ENCODE measurements at places on chromosomes 12 and 14.
A peak's percentile ranks its signal among the peaks of the same experiment; 100 is the strongest.

DNA sequence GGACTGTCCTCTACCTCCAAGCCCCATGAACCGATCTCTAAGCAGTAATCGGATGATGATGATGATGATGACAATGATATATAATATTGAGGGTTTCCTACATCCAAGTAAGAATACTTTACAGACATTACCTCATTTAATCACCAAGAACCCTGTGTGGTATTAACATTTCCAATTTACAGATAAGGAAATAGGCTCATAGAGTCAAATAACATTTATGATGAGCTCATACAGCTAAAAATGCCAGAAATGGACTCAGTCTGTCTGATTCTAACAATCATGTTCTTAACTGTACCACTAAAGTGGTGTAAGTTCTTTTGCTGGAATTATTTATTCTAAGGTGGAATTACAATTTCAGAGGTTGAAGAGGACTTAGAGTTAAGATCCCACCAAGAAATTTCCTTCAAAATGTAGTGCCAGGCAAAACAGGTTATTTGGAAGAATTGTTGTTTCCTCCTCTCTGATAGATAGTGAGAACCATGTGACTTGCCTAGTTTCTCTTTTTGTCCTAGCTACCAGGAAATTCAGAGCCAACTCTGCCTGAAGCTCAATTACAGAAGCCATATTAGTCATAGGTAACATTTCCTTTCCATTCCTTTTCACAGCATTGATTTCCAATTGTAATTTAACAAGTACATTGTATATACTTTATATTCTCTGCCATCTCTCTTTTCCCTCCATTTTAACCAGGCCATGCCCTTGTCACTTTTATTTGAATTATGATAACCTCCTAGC lies 23.8 kb upstream of the CCDC175 start:
- DNase-seq = no peak

DNA sequence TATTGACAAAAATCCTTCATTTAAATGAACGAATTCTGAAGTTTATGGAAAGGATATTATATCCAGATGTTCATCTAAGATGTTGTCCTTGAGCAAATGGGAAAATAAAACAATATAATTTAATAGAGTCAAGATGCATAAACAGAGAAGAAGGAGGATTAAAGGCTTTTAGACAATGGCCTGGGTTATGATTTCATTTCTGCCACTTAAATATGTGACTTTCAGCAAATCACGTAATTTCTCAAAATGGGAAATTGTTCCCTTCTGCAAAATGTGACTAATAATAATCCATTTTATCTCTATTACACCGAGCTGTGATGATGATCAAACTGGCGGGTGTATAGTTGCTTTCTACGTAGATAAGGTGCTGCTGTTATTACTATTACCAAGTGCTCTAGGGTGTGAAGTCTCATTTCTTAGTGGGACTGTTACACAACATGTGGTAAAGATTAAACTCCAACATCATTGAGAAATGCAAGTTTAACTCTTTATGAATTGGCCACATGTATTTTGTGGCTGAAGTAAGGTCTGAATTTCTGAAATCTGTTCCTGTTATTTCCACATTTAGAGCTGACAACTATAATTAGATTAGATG lies 157.0 kb downstream of the MYRFL start:
- DNase-seq = no peak

DNA sequence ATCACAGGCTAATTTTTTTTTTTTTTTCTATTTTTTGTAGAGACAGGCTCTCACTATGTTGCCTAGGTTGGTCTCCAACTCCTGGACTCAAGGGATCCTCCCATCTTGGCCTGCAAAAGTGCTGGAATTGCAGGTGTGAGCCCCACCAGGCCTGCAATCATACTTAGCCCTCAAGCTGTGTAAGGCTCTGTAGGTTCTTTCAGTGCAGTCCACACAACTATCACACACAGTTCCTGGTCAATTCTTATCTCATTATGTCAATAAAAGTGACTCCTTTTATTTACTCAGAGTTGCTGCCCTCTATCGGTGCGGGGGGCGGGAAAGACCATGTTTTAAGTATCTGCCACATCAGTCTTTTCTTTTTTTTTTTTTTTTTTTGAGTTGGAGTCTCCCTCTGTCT lies 29.0 kb downstream of the SLC2A3 start:
- DNase-seq = peak; percentile 17

- DNase-seq = no peak
Observed at GRCh38 chr12:72261885-72262284, 10.3 kb upstream of the TRHDE start.

GRCh38 chr12:107369006-107369405 lies 275.7 kb upstream of the CRY1 start:
- no peak for DNase-seq

DNA sequence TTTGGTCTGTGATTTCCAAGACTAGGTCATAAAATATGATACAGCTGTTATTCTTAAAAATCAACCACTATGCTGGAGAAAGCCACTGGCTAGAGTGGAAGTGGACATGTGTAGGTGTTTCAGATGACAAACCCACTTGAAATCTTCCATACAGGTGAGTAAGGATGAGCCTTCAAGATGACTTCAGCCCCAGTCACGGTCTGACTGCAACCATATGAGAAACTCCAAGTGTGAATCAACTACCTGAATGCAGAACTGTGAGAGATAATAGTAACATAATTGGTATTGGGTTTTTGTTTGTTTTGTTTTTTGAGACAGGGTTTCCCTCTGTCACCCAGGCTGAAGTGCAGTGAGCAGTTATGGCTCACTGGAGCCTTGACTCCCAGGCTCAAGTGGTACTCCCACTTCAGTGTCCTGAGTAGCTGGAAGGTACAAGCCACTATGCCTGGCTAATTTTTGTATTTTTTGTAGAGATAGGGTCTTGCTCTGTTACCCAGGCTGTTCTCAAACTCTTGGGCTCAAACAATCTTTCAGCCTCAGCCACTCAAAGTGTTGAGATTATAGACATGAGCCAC lies 273.3 kb upstream of the LRIG3 start:
- no peak for DNase-seq

GRCh38 chr12:90069711-90070110 lies 361.1 kb upstream of the ATP2B1 start:
- DNase-seq = no peak

DNA sequence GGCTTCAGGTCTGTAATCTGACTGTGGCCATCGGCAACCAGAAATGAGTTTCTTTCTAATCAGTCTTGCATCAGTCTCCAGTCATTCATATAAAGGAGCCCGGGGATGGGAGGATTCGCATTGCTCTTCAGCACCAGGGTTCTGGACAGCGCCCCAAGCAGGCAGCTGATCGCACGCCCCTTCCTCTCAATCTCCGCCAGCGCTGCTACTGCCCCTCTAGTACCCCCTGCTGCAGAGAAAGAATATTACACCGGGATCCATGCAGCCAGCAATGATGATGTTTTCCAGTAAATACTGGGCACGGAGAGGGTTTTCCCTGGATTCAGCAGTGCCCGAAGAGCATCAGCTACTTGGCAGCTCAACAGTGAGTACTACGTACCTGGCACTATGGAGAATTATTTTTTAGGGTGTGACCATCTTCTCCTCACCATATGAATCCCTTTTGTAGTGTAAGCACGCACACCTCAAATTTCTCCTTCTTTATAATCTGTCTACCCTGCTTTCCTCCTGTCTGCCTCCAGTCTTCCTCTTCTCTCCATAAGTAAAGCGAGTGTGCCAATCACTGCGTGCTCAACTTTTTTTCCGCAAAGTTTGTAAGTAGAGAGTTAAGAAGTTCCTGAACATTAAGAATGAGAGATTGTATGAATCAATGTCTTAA lies at the start of gene TPH2:
Gene TPH2, plus strand, starts transcription at position 118 of the 658 bp plus-strand sequence. Its CDS starts 142 bp downstream, at position 260.
- peak; percentile 16 for DNase-seq

DNA sequence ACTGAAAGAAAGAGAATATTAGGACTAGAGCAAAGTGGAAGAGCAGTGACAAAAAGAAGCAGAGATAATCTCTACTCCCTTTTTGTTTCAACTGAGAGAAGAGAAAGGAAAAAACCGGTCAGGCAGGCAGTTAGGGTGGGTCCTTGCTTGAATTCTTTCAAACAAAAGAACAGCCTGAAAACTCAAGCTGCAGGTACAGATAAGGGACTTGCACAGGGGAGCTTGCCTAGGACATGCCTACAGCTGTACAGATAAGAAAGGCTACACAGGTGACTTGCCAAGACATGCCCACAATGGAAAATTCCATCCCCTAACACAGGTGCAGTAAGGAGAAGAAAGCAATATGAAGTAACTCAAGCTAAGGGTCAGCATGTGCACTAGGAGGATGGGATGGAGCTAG lies 532.2 kb upstream of the MIS18BP1 start:
- DNase-seq = no peak

- DNase-seq = no peak
Observed at GRCh38 chr12:79644274-79645234, 46.2 kb downstream of the PAWR start.

GRCh38 chr12:132856581-132856980 lies 27.9 kb upstream of the GOLGA3 start:
- no peak for DNase-seq

DNA sequence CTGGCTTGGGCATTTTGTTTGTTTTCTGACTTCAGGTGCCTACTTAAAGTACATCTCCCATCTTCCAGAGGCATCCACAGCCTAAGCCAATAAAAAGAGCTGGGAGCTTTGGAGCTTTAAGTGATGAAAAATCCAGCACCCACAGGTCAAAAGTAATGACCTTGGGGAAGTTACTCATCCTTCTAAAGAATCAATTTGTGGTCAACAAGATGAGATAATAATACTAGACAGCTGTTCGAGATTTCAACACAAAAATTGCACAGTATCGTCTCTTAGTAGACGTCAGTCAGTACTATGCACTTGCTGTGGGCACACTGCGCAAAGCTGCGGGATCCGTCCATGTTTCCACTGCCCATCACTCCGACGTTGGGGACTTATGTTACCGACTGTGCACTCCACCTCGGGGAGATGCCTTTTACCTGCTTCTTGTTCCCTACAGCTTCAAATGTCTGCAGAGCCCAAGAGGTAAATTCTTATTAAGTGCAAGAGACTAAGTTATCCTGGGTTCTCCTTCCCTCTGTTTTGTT lies 1.3 kb downstream of the ST8SIA1 start:
- DNase-seq = peak; percentile 15

DNA sequence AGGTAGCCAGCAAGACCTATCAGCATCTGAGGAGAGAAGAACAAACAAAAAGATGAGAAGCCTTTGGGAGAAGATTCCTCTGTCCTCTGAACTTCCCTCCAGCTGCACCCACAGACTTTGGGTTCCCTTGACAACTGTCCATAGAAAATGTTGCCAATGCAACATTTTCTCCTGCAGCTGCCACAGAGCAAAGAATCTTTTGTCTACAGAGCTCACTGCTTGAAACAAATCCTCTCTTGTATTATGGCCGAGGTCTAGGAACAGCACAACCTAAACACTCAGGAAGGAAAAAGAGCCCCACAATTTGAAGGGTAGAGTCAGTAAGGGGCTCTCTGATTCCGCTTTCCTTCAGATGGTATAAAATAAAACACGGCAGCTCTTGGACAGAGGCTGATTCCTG lies 14.3 kb downstream of the POMT2 start:
- no peak for DNase-seq

GRCh38 chr14:25522116-25522515 lies 472.2 kb upstream of the STXBP6 start:
- DNase-seq = no peak

- no peak for DNase-seq
Observed at GRCh38 chr12:116879509-116880212, 1.6 kb downstream of the HRK start.

- no peak for DNase-seq
Observed at GRCh38 chr14:52412426-52412825, 98.3 kb downstream of the PTGER2 start.

- no peak for DNase-seq
Observed at GRCh38 chr14:83006121-83006670, 1472.5 kb upstream of the SEL1L start.

DNA sequence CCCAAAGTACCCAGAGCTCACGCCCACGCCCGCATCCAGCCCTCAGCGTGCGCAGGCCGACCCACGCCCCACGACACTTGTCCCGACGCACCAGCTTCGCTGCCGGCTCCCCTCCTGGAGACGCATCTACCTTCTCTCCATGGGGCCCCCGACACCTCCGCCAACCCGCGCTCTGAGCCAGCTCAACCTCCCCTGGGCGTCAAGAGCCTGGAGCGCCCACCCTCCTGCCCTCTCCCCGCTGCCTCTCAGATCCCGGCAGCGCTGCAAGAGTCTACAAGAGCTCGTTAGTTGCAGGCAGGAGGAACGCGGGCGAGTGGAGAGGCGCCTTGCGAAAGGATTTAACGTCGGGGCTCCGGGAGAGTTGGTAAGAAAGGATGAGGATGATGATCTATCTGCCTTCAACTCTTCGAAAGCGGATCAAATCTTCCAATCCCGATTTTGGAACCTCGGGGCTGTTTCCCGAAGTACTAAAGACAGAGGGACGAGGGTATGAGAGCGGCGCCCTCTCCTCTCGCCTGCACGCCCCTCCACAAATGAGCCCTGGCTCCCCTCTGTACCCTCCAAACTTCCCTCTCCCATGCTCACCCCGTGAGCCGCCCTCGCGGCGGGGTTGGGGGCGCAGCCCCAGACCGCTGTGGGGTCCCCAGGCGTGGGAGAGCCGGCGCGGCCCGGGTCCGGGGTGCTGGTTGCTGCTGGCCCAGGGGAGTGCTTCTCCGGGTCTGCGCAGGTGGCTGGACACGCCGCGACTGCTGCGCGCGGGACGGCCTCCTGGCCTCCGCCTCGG lies 979 bp downstream of the LTBP2 start:
- no peak for DNase-seq

GRCh38 chr14:103281496-103282231 lies 52.4 kb upstream of the EIF5 start:
- no peak for DNase-seq

- DNase-seq = no peak
Observed at GRCh38 chr12:64808110-64808509, 16.3 kb upstream of the TBC1D30 start.

- no peak for DNase-seq
Observed at GRCh38 chr14:52977798-52978197, 26.9 kb upstream of the FERMT2 start.

DNA sequence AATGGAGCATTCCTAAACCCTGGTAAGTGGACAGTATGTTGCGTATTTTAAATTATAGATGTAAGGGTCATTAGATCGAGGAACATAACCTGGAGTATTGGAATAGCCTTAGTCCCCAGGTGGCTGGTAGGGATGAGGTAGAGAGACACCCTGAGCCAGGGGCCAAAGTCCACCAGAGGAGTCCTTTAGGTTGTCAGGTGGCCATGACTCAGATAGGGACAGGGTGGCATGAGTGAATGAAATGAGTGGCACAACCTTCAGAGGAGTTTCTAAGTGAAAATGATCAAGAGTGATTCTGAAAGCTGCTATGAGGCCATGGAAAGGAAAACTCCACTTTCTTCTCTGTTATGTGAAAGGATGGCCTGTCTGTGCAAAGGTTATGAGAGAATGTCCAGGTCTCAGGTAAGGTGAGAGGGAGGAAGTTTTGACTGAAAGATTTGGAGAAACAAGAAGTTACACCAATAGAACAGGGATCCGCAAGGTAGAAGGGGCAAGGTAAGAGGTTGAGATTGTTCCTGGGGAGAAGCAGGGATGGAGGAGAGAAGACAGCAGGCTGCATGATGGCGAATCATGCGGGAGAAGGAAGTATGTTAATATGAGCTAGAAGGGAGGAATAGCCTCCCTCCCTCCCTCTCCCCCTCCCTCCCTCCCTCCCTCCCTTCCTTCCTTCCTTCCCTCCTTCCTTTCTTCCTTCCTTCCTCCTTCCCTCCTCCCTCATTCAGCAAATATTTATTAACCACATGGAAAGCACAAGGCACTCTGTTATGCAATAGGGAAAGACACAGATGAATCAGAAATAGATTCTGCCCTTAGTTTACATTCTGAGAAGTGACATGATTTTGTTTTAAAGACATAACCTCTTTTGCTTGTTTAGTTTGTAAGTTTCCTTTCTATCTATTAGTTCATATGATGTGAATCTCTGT lies 14.0 kb upstream of the RIPK3 start:
- DNase-seq = no peak
